Right ventricle myocardium inferior (tissue), 1 donor: ENCODE measurements at places on chromosomes 1 and 21.

DNA sequence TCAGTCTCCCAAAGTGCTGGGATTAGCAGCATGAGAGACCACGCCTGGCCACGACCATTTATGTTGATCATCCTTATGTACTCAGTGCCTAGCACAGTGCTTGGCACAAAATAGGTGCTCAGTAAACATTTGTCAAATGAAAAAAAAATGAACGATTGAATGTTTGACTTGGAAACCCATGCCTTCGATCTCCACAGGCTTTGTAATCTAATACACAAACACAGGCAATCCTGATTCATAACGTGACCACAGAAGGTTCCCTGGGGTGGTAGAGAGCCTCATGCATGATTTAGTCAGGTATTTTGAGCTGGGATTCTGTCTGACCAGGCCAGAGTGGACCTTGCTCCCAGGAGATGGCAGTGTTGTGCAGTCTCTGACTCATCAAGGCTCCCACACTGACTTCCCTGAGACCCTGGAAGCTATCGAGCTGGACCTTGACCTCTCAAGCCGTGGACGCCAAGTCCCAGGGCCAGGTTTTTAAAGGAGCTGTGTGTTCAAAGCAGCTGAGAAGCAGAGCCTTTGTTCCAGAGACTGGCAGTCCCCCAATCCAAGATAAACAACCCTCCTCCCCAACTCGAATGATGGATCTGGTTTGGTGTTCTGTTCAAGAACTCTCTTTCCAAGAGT lies 81.1 kb downstream of the PGM1 start:
- peak; percentile 79 for DNase-seq

DNA sequence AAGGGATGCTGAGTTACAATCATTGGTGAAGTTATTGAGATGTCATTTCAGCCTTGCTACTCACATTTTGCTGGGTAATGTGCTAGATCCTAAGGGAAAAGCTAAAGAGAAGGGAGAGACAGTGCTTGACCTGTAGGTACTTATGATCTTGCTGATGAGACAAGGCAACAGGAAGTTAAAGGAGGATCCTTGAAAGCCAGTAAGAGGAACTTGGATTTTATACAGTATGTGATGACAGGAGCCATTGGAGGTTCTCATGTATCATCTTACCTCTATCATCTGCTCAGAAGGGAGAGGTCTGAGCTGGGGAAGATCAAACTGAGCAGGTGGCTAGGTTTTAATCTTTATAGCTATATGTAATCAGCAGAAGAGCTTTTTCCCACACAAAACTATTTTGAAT lies 6.3 kb downstream of the APOBEC4 start:
- DNase-seq = no peak

DNA sequence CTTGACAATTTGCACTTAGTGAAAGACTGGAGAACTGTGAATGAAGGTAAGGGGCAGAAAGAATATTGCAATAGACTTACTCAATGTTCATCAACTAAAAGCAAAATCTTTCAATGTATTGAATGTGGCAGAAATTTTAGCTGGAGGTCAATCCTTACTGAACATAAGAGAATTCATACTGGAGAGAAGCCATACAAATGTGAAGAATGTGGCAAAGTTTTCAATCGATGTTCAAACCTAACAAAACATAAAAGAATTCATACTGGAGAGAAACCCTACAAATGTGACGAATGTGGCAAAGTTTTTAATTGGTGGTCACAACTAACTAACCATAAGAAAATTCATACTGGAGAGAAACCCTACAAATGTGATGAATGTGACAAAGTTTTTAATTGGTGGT lies 80.7 kb downstream of the JMJD4 start:
- no peak for DNase-seq

DNA sequence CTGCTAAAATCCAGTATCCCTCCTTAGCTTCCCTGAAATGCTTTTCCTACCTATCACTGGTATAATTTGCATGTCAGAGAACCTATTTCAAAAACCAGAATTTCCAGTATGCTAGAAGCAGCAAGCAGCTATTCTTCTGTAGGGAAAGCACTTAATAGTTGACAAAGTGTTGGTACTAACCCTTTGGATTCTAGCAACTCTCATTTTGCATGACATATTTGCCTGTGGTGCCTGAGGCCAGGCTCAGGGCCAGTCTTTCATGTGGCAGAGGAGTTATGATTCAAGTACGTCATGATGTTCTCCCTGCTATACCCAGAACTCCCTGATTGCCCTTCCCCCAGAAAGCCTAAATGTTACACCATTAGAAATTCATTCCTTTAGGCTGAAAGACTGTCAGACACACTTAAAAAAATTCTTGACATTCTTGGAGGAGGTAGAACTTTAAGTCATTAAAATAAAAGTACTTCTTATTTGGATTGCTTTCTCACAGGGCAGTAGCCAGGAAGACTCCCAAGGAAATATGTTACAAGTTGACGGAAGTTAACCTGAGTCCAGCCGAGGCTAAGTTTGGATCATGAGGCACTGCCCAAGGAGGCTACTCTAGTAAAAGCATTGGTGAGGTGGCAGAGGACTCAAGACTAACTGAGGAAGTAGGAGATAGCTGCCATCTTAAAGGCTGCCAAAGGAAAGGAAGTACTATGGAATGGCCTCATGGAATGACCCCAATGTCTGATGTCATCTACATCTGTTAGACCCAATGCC lies 298.4 kb upstream of the SPAG17 start:
- DNase-seq = no peak
